Regular cardiac myocyte (primary cell): ENCODE measurements at places on chromosomes 1 and 21. TPM values are rescaled to one million over a fixed set of nuclear protein-coding genes. Genes with fewer than 3 reads are reported as not detected.

The TDRD10 gene
- 0.28 TPM in 1 of 2 replicates, not detected in the other for total RNA-seq

The TSPAN1 gene
- 0.56 and 0.58 TPM in 2 replicates for total RNA-seq

The TMPRSS2 gene
- not detected in 2 replicates for total RNA-seq

The HCRTR1 gene
- total RNA-seq = under 0.01 TPM in 1 of 2 replicates, not detected in the other

The WNT3A gene
- not detected in 2 replicates for total RNA-seq

The SLC6A17 gene
- total RNA-seq = 0.28 and 0.96 TPM in 2 replicates

The USH2A gene
- not detected in 2 replicates for total RNA-seq

The CASQ2 gene
- total RNA-seq = under 0.01 and 1.4 TPM in 2 replicates

The FMO2 gene
- 1.3 and 27.9 TPM in 2 replicates for total RNA-seq

The FGR gene
- total RNA-seq = under 0.01 TPM in 1 of 2 replicates, not detected in the other

The NVL gene
- 23.0 and 24.0 TPM in 2 replicates for total RNA-seq
